ENCODE measurements at places on chromosomes 1 and 21.

DNA sequence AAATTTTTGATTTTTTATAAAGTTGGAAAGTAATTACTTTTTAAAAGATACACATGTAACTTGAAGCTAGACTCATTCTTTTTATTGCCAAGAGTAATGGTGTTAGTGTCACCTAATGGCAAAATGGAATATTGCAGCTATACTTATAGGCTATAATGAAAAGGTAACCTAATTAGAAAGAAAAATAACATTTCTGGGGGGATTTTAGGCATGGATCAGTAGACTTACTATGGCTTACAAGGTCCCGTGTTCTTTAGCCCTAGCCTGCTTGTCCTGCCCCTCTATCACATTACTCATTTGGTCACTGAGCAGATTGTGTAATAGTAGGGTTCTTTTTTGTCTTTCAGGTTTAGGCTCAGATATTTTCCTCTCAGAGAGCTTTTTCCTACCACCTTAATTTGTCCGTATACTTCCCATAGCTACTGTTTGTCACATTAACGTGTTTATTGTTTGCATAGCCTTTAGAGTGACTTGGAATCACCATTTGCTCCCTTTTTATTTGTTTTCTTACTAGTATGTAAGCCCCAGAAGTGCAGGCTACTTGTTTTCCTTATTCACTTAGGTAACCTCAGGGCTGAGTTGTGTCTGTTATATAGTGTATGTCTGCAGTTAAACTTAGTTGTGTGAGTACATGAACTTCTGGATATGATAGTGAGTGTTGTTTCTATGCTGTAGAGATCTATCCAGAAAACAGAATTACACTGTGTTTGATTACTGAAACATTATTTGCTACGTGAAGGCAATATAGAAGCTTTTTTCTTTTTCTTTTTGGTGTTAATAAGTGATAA, 58.7 kb downstream of the RABGAP1L start:
- DNase-seq = no peak

- no peak for DNase-seq
Observed at GRCh38 chr21:42491328-42491727, 4.7 kb downstream of the RSPH1 start.

GRCh38 chr1:236407059-236407458, 13.0 kb downstream of the EDARADD start:
- no peak for DNase-seq

GRCh38 chr1:70455291-70455690, 44.2 kb downstream of the CTH start:
- DNase-seq = no peak

GRCh38 chr21:38883142-38883541, 77.4 kb downstream of the ETS2 start:
- no peak for DNase-seq

DNA sequence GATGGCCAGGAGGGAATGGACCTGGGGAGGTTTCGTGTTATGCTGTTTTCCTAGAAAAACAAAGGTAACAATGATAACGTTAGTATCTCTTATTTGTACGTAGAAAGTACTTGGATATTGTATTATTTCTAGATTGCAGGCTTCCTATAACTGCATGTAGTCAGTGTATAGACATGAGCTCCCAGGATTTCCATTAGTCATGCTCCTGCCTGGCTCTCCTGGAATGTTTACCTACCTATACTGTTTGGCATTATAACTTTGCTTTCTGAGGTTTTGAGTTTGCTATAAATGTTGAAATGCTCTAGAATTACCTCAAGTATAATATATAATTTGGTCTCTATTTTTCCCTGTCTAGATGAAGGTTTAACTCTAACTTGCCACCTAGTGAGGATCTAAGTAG, 66.1 kb downstream of the TTC3 start:
- no peak for DNase-seq

- no peak for DNase-seq
Observed at GRCh38 chr1:7726623-7727022, 44.5 kb upstream of the VAMP3 start.

DNA sequence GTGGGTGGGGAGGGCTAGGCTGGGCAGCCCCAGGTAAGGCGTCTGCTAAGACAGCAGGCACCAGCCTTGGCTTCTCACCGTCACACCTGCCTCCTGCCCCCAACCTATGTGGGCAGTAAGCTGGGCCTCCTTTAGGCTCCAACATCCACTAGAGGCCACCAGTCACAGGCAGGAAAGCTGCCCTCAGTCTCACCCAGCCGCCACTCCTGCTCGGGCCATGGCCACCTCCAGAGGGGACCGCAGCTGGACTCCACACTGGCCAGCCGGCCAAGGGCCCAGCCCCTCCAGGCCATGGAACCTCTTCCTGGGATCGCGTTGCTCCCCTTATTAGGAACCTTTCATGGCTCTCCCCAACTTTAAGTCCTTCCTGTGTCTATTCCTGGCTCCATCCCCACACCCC, 74.5 kb downstream of the MRPL37 start:
- DNase-seq = no peak

DNA sequence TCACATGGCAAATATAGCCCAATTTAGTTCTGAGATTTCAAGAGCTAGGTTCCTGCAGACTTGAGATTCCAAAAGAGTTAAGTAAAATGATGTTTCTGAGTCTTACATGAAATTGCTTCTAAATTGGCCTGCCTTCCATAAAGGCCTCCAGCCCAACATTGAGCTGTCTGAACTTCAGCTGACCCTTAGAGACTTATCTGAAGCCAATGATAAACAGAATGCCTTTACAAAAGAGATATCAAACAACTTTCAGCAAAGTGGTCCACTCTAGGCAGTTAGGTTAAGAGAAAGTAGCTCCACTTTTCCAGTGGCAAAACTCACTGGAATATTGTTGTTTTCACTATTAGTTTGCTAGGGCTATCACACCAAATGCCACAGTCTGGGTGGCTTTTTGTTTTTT, 6.3 kb upstream of the RC3H1 start:
- DNase-seq = no peak

Measured in femur (tissue), 1 donor.